Right atrium auricular region (tissue), 2 donors: ENCODE measurements at places on chromosomes 5 and 9. TPM values are rescaled to one million over a fixed set of nuclear protein-coding genes. Genes with fewer than 3 reads are reported as not detected.

Gene C5orf58
- not detected for total RNA-seq

Gene PRDM9
- not detected for total RNA-seq

Gene TMEM252
- not detected for total RNA-seq

Gene TRUB2
- total RNA-seq, result 9.3 TPM

Gene GFI1B
- 0.35 TPM for total RNA-seq

Gene HEMGN
- 0.31 TPM for total RNA-seq

Gene ADAMTS19
- total RNA-seq, result 0.59 TPM

Gene DMRT2
- total RNA-seq, result not detected

Gene FGF10
- total RNA-seq, result 0.75 TPM
